ENCODE measurements at places on chromosomes 4 and X.

- no peak for DNase-seq
Measured at GRCh38 chrX:81021478-81021877, 180.2 kb downstream of the HMGN5 start.

- DNase-seq: no peak
Measured at GRCh38 chr4:40971338-40971737, 221.6 kb downstream of the NSUN7 start.

DNA sequence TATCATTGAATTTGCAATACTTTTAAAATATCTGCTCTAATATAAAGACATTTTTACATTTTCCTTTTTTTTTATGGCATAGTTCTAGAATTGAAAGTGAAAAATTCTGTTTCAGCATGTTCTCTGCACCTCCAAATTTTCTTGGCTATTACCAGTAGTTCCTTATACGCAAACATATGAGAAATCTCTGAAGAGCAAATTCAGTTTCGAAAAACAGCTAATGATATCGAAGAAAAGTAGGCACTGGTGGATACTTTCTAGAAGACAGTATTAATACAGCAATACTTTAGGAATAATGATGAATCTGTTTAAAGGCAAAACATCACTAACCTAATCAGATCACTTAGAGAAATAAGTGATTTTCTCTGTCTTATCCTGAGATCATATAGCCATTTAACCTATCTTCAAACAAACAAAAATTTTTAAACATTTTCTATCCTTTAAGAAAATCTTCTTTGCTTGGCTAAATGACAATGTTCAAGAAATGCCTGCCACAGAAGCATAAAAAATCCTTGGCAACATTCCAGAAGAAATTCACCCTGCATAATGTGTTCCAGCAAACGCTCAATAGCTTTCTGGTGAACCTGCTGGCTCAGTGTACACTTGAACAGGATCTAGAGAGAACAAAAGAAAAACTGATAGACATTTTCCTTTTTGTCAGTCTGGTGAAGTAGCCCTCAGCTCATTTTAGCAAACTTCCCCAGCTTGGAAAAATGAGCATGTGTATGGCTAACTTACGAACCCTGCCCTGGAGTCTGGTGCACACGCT lies 51.2 kb upstream of the KLF3 start:
- DNase-seq: no peak

- DNase-seq: peak; percentile 42
Measured at GRCh38 chr4:17511950-17512795, at the start of gene QDPR. TSS of gene QDPR (minus strand) at chr4:17512090. CDS start at chr4:17512054, 36 bp downstream.

DNA sequence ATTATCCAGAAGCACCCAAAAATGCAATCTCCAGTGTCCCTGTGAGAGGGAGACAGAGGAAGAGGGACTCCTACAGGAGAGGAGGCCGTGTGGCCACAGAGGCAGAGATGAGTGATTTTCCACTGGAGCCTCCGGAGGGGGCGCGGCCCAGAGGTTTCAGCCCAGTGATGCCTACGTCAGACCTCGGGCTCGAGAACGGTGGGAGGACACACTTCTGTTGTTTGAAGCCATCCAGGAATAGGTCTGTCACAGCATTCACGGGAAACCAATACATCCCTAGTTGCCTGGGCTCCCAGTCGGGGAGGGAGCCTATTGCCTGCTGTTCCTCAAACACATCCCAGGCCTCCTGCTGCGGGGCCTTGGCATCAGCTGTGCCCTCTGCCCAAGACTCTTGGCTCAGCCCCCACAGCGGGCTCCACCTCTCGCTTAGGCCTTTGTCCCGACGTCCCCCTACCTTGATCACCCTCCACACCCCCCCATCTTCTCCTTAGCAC lies 39.2 kb upstream of the HMX1 start:
- no peak for DNase-seq

- no peak for DNase-seq
Measured at GRCh38 chrX:39907964-39908661, 189.6 kb downstream of the BCOR start.

DNA sequence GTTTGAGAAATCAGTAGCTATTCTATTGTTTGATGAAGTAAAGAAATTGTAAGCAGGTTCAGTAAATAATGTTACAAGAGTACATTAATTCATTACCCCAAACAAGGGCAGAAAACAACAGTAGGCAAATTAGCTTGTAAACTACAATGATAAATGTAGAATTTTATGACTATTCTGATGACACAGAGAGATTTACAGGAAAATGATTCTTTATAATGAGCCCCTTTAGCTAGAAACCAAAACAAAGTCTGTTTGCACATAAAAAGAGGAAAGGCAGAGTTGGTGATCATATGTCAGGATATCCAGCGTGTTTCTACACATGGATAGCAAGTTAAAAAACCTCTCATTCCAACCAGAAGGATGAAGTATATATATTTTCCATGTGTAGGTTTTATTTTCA lies 204.8 kb downstream of the CFAP299 start:
- no peak for DNase-seq

DNA sequence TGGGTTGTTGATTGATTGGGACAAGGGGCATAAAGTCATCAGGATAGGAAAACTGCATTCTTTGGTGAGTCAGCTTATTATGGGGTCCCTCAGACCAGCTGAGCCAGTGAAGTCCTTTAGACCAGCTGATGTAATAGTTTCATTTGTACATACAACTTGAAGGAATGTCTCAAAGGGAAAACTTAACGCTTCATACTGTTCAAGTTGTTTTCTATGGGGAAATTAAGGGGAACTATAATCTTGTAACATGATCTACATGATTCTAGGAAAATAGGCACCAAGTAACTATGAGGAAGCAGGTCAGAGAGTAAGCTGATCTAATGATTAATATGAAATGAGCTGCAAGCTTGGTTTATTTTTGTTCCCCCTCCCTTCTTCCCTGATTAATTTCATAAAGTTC lies 175.1 kb upstream of the GRID2 start:
- DNase-seq: no peak

GRCh38 chr4:108940634-108941033 lies 177.8 kb upstream of the ETNPPL start:
- DNase-seq: no peak

- no peak for DNase-seq
Measured at GRCh38 chrX:132058975-132059374, 35.9 kb downstream of the STK26 start.

DNA sequence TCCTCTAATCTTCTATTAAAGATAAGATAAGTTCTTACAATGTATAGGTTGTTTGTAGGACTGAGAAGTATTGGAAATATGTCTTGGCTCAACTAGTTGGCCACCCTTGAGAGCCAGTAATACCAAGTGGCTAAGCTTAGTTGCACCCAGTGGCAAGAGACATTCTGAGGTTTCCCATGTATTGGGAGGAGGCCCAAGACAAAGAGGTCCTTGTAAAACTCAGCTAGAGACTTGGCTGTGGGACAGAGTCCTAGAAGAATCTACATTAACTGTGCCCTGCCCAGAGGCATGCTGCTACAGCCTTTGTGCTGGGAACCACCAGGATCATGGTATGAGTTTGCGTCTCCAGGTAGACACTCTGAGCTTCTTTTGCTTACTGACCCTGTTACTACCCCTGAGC lies 41.9 kb upstream of the SLC4A4 start:
- no peak for DNase-seq

DNA sequence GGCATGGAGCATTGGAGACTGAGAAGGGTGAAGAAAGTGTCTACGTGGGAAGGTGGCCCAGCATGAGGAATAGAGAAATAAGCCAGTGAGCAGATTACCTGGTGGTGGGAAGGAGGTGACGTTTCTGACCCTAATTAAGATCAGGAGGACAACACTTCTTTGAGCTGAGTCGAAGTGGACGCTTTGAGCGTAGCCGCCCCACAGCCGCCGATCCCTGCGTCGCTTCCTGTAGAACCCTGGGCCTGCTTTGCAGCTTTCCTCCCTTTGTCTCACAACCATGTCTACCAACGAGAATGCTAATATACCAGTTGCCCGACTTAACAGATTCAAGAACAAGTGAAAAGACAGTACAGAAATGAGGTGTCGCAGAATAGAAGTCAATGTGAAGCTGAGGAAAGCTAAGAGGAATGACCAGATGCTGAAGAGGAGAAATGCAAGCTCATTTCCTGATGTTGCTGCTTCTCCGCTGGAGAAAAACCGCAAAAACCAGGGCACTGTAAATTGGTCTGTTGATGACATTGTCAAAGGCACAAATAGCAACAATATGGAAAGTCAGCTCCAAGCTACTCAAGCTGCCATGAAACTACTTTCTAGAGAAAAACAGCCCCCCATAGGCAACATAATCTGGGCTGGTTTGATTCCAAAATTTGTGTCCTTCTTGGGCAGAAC lies 6.4 kb upstream of the ANTXR2 start:
- no peak for DNase-seq

Data from stimulated activated CD4-positive, alpha-beta T cell treated with anti-CD3 and anti-CD28 coated beads, TNF-alpha, amount 100 ng/mL, for 4 hours (primary cell).